ENCODE measurements at places on chromosomes 1 and 21. TPM values are rescaled to one million over a fixed set of nuclear protein-coding genes. Genes with fewer than 3 reads are reported as not detected.

DNA sequence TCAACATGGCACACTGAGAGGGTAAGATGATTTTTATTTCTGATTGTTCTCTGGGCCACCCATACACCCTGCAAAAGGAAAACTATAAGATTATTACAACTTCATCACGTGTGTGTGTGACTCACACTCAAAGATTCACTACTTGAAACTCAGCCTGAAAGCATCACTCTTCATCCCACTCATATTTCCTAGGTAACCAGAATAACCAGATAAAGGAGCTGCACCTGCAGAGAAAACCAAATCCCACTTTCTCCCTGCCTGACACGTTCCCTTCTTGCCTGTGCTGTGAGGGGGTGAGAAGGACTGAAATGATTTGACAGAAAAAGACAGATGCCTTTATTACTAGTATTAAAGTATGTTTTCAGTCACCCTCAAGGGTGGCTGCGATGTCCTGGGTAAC, 131.6 kb downstream of the TGFBR3 start:
- peak overlapping the region; percentile 31 for H3K27ac ChIP-seq
- no peak for DNase-seq
- H3K4me1 ChIP-seq, result peaks cover 48% of the 10 kb centered on the region
- H3K36me3 ChIP-seq, result peaks cover 8% of the 10 kb centered on the region

GRCh38 chr1:198932351-198932991, 293.6 kb downstream of the PTPRC start:
- H3K4me3 ChIP-seq, result peak overlapping the region; percentile 76
- DNase-seq, result no peak
- peaks cover 9% of the 10 kb centered on the region for H3K36me3 ChIP-seq
- H3K4me1 ChIP-seq, result peaks cover 46% of the 10 kb centered on the region
- H3K27ac ChIP-seq, result peak overlapping the region; percentile 75

DNA sequence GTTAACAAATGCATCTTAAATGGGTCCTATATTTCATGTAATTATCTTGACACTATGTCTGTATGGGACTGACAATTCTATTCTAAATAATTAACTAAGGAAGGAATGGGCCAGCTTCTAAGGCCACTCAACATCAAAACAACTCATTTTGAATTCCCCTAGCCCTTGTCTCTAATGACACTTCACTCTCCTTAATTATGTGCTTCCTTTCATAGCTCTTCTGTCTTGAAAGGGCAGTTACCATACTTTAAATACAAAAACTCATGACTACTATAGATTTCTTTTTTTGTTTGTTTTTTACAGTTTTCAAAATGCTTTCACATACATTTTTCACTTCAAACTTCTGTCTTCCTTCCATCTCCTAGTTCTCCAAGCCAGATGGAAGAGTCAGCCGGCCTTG, 126.1 kb upstream of the CHODL start:
- no peak for DNase-seq
- H3K4me3 ChIP-seq, result no peak overlapping the region
- no peaks in the 10 kb centered on the region for H3K27me3 ChIP-seq
- no peaks in the 10 kb centered on the region for H3K36me3 ChIP-seq
- no peaks in the 10 kb centered on the region for H3K4me1 ChIP-seq

HENMT1 gene
- 7.2 TPM for total RNA-seq

G0S2 gene
- not detected for total RNA-seq

DNA sequence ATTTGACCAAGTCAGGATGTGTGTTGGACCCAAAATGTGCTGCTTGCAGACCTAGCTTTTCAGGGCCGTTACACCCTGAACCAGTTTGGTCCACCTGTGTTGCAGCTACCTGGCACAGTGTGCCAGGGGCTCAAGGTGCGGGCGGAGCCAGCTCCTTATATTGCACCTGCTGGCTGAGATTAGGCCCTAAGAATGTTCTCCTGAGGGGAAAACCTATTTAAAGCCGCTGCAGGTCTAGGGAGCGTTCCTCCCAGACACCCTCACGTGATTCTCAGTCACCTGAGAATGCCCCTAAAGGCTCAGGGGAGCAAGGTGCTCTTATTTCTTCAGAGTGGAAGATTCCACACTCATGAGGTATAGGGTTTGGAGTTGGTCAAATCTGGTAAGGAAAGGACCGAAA, 12.0 kb downstream of the GSTM3 start:
- peaks cover 14% of the 10 kb centered on the region for H3K4me1 ChIP-seq
- H3K4me3 ChIP-seq, result no peak overlapping the region
- DNase-seq, result no peak
- H3K27me3 ChIP-seq, result peaks cover 2% of the 10 kb centered on the region
- no peak overlapping the region for H3K27ac ChIP-seq
- no peaks in the 10 kb centered on the region for H3K36me3 ChIP-seq

DNA sequence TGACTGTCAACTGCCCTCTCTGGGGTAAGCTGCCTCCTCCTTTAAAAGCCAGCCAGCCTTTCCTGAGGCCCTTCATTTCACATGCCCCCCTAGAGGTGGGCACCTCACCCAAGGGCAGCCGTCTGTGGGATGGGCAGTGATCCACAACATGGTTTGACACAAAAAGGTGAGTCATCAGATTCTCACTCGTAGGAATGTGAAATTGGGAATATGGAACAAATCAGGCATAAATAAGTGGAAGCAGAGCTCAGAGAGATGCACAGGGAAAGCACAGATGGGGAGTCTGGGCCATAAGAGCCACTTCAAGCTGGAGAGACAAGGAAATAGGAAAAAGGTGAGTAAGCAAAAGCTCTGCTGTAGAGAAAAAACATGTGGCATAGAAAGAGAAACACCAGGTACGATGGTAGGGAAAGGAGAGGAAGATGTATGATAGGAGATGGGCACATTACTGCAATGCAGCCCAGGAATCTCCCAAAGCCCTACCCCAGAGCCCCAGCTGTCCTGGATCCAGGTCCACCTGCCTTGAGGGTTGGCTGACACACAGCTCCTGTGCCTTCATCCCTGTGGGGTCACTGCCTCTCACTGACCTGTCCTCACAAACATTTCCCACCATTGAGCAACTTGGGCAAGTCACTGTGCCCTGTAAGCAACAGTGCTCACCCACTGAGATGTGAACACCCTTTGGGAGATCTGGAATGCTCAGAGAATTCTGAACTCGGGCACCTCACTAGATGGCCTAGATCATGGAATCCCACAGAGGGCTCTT, 86.6 kb downstream of the ASTN1 start:
- no peak overlapping the region for H3K4me3 ChIP-seq
- no peak for DNase-seq
- H3K36me3 ChIP-seq, result no peaks in the 10 kb centered on the region
- no peak overlapping the region for H3K27ac ChIP-seq

C1orf105 gene
- not detected for total RNA-seq

DNA sequence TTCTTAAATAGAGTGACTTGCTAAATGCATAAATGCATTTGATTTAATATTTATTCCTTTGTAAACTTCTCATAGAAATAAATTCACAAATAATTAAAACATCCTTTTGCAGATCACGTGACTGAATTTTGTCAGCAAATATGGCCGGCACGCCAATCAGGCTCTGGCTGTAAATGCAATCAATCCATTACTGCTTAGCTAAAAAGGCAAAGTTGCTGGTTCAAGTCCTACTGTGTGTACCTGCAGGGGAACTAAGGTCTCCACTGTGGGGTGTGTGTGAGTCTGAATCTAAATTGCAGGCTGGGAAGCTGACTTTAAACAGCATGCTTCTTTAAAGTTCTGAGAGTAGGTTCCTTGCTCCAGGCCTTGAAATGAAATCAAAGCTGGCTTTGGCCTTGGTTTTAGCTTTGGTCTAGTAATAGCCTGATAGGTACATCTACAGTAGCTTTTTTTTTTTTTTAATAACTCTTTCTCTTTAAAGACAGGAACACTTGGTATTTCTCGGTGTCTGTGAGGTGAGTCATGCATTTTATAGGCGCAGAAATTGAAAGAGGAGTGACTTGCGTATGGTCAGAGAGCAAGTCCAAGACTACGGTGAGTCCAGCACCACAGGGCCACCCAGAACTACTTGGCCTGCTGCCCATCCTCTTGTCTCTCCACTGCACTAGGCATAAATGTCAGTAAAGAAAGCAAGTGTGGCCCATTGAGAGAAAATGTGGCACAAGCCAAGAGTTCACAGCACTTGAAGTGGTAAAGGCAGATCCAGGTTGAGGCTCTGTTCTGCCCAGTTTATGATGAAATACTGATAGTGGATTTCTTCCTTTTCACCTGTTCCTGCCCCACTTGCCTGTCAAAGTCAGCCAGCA, 36.2 kb upstream of the LYST start:
- no peaks in the 10 kb centered on the region for H3K36me3 ChIP-seq
- peaks cover 52% of the 10 kb centered on the region for H3K4me1 ChIP-seq
- peak overlapping the region; percentile 80 for H3K27ac ChIP-seq
- no peak overlapping the region for H3K4me3 ChIP-seq
- H3K27me3 ChIP-seq, result no peaks in the 10 kb centered on the region
- DNase-seq, result no peak

GRCh38 chr1:90356991-90357390, 360.1 kb downstream of the BARHL2 start:
- no peak overlapping the region for H3K27ac ChIP-seq
- H3K4me1 ChIP-seq, result no peaks in the 10 kb centered on the region
- H3K27me3 ChIP-seq, result peaks cover 7% of the 10 kb centered on the region
- no peak for DNase-seq
- no peaks in the 10 kb centered on the region for H3K36me3 ChIP-seq

DNA sequence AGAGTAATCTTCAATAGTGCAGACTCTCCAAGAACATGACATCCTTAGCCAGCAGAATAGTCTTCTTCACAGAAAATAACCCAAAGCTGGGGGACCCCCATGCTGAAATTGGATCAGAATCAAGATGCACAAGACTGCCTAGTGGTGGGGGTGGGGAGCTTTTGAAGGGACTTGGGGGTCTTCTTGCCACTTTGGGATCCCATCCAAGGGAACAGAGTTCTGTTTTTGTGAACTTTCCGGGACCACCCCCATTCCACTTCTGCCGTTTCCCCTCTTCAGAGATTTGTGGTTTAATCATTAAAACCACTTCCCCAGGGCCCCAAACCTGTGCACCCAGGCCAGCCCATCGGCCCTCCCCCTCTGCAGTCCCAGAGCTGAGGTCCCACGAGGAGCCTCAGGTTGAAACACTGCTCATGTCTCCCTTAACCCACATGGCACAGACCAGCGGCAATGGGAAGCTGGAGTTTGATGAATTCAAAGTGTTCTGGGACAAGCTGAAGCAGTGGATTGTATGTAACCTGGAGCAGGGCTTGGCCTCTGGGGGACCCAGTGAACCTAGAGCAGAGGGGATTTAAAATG, 44.9 kb downstream of the CAPN9 start:
- no peak overlapping the region for H3K27ac ChIP-seq
- no peaks in the 10 kb centered on the region for H3K27me3 ChIP-seq
- H3K4me3 ChIP-seq, result no peak overlapping the region
- no peaks in the 10 kb centered on the region for H3K36me3 ChIP-seq

DNA sequence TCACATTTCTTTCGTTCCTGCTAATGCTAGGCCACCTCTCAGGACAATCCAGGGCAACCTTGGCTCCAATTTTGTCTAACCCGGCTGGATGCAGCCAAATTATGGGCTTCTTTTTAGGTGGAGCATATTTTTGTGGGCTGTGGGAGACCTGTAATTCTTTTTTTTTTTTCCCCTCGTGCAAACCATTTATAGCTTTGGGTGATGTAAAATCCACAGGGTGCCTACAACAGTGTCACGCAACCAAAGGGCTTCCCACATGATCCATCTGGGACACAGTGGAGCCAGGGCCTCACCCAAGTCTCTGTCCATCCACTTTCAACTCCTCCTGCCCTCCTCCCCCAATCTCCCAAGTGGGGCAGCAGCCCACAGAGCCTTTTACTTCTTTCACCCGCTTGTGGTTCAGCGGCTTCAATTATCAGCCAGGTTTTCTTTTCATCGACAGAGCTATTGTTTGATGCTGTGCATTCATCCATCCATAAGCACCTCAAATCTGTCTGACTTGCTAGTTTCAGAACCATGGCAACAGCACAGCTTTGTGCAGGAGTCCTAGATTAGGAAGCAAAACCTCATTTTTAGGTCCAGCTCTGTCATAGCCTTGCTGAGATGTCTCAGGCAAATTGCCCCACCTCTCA, 10.0 kb upstream of the OVAAL start:
- H3K27ac ChIP-seq, result no peak overlapping the region
- no peaks in the 10 kb centered on the region for H3K36me3 ChIP-seq
- H3K4me1 ChIP-seq, result no peaks in the 10 kb centered on the region
- no peak overlapping the region for H3K4me3 ChIP-seq
- H3K27me3 ChIP-seq, result no peaks in the 10 kb centered on the region

GRCh38 chr1:238738892-238739291, 647.5 kb upstream of the CHRM3 start:
- no peaks in the 10 kb centered on the region for H3K36me3 ChIP-seq
- no peak for DNase-seq
- no peak overlapping the region for H3K4me3 ChIP-seq
- H3K4me1 ChIP-seq, result no peaks in the 10 kb centered on the region
- no peaks in the 10 kb centered on the region for H3K27me3 ChIP-seq

DIP2A gene
- total RNA-seq, result 39.2 TPM

DNA sequence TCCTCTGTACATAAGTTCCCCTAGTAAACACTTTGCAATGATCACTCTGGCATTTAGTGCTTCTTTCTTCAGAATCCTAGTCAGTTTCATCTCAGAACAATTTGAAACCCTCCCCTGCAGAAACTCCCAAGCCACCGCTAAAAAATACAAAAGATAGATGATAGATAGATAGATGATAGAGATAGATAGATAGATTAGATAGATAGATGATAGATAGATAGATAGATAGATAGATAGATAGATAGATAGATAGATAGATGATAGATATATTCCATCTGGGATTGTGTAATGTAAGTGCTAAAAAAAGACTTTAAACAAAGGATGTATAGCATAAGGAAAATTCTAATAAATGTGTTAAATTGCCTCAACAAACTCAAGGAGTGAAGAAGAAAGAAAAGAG, 212.6 kb upstream of the POGK start:
- H3K4me3 ChIP-seq, result no peak overlapping the region
- no peak for DNase-seq
- H3K27ac ChIP-seq, result no peak overlapping the region
- H3K27me3 ChIP-seq, result no peaks in the 10 kb centered on the region

CFAP74 gene
- total RNA-seq, result not detected

LRRC7 gene
- total RNA-seq, result 0.94 TPM

TACSTD2 gene
- total RNA-seq, result not detected

DNA sequence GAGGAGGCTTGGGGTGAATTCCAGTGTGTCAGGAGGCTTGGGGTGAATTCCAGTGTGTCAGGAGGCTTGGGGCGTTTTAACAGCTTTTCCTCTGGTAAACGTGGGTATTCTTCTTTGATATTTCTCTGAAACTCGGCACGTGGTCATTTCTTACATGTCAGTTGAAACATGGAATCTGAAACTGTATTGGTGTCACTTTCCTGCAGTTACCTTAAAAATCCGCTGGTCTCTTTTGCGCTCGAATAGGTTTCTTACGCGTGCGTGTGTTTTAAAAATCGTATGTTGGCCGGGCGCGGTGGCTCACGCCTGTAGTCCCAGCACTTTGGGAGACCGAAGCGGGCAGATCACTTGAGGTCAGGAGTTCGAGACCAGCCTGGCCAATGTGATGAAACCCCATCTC, 33.5 kb downstream of the PRKCZ start:
- H3K4me1 ChIP-seq, result peaks cover 6% of the 10 kb centered on the region
- no peak for DNase-seq
- no peaks in the 10 kb centered on the region for H3K27me3 ChIP-seq

USH2A gene
- total RNA-seq, result not detected
